ENCODE measurements at places on chromosomes 12 and 14. TPM values are rescaled to one million over a fixed set of nuclear protein-coding genes. Genes with fewer than 3 reads are reported as not detected.

DNA sequence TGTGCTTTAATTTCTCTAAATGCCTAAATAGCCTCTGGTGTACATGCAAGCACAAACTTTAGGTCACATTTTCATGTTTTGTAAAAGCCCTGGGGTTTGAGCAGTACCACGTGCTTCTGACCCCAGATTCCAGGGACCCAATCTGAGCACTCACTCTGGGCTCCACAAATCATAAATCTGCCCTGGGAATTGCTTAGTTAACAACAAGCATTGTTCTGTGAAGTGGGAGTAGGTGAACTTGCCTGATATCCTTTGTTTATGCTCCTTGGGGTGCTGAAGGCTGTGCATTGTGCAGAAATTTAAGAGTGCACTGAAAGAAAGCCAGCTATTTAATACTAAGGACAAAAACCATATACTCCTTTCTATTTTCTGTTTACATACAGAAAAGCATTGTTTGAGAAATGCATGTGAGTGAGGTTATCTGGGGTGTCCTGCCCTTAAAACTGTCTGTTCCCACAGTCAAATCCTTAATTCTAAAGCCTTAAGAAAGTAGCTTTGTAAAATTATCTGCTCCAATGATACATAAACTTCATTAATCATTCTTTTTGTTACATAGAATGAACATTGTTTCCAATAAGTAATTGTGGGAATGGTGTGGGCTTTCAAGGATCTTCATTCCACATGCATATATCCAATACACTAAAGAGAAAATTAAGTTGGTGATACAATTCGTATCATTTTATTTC lies 258.6 kb upstream of the NPAS3 start:
- DNase-seq, result no peak

- DNase-seq, result no peak
Measured at GRCh38 chr14:61461808-61462275, 140.5 kb downstream of the PRKCH start.

DNA sequence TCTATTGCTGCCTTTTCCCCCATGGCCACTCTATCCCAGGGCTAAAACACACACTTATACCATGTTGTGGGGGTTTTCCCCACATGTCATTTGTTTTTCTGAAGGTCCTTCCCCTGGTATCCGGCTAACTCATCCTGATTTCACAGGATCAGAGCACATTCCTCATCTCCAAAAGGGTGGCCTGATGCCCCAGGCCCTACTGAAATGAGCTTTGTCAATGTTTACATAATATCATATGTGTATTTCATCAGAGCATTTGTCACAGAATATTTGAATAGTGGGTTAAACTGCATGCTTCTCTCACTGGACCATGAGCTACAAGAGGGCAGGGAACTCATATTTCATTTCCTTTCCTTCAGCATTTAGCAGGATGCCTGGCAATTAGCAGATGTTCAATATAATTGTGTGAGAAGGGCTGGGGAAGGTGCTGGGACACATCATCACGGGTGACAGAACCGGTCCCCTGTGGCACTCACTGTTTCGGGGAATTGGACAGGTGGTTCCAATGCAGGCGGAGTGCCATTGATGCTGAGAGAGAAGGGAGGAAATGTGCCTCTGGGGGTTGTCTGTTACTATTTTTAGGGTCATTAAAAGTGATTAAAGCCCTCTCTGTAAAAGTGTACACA lies 26.8 kb downstream of the EMP1 start:
- DNase-seq, result no peak

GRCh38 chr14:50726372-50727107 lies 58.4 kb upstream of the SAV1 start:
- no peak for DNase-seq

DNA sequence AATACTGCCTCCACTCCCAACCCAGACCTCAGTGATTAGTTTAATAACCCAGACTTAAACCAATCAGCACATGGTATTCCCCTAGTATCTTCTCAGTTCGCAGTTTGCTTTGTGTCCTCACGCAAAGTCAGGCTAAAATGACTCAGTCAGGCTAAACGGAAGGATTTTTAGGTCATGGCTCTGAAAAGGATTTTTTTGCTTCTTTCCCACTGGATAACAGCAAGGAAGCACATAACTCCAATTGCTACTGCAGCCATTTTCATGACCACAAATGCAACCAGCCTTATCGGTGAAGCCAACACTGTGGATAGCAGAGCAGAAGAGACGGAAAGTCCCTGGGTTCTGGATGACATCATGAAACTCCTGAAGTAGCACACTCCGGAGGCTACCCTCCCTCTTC lies 67.7 kb downstream of the ZC3H14 start:
- DNase-seq, result no peak

- DNase-seq, result no peak
Measured at GRCh38 chr12:115672086-115672485, 605.4 kb downstream of the MED13L start.

- DNase-seq, result no peak
Measured at GRCh38 chr14:99234961-99235571, 36.9 kb downstream of the BCL11B start.

DNA sequence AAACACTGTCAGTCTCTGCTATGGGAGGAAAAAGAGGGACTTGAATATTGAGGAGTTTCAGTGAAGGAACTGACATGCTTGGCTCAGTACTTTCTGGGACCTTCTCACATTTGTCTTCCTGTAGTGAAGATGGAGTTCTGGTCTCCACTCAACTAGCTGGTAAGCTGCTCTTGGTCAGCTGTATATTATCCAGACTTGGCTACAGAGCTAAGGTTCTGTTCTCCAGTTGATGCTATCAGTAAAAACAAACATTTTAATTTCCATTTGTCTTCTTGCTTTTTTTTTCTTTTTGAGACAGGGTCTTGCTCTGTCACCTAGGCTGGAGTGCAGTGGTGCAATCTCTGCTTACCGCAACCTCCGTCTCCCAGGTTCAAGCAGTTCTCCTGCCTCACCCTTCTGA lies 5.3 kb downstream of the RNF34 start:
- no peak for DNase-seq

DNA sequence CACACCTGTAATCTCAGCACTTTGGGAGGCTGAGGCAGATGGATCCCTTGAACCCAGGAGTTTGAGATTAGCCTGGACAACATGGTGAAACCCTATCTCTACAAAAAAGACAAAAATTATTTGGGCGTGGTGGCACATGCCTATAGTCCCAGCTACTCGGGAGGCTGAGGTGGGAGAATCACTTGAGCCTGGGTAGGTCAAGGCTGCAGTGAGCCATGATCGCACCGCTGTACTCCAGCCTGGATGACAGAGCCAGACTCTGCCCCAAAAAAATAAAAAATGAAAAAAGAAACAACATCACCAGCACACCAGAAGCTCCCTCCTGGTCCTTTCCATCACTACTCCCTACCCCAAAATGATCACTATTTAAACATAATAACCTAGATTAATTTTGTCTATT lies 2.6 kb downstream of the VEZT start:
- no peak for DNase-seq

DNA sequence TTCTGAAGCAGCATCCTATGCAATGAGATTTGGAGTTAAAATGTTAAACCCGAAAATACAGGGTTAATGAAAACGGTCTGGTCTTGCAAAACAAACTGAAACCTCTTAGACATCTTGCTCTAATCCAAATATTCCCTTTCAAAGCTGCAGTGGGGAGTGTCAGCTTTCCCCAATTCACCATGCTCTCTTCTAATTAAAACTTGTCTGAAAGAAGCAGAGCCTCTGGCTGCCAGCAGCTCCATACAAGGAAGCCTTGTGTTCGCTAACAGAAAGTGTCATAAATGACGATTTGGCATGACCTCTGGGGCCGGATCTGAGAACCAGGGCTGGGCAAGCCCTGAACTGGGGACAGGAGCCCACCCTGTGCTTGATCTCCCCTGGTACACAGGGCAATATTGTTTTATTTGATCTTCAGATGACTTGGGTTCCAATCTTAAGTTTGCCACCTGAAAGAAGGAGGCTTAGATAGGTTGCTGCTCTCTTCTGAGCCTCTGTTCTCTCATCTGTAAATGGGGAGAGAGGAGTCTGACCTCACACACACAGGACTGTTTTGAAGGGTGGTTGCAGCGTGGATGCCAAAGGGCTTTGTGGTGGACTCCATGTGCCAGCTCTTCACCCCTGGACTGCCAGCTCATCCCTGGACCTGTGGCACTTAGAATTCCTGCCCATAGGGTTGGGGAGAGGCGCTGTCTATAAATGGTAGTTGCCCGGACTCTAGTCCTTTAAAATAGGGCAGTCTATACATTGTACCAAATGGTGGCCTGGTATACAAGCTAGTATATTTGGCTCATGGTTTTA lies 7.8 kb downstream of the KMT5A start:
- no peak for DNase-seq

- DNase-seq, result no peak
Measured at GRCh38 chr12:5185435-5186069, 141.9 kb downstream of the KCNA5 start.

DNA sequence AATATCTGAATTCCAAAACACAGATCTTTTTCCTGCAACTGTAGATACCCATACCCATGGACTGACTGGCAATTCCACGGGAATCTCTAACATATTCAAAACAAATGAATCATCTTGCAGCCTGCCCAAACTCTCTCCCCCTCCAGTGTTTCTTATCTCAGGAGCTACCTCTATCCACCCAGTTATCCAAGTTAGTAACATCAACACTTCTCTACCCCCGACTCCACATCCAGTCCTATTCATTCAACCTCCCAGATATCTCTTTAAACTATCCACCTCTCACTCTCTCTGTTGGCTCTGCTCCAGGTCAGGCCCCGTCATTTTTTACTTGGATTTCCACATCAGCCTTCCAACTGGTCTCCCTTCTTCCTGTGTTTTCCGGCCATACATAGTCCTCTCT lies 6.7 kb upstream of the KCNH5 start:
- no peak for DNase-seq

DNA sequence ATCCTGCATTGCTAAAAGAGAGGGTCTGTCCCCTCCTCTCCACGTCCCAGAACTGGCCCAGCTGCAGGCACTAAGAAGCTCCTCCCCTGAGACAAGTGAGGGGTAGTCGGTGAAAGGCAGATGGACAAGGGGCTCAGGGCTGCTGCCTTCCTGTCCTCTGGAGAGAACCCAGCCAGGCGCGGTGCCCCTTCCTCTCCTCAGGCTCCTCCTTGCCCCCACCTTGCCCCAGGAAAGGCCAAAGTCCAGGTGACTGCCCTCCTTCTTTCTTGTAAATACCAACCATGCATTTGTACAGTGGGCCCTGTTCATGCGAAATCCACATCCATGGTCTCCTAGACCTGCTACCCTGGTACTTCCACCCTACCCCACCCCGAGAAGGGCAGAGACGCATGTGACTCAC lies 9.7 kb downstream of the PPP1R1A start:
- DNase-seq, result no peak

SERPINA12 gene
- not detected for total RNA-seq

PIANP gene
- 2.5 TPM for total RNA-seq

DNAJC22 gene
- not detected for total RNA-seq

PGF gene
- 12.4 TPM for total RNA-seq

Data from sciatic nerve (tissue), 2 donors.